Thoracic aorta (tissue), 2 donors: ENCODE measurements at places on chromosomes 5 and 9. TPM values are rescaled to one million over a fixed set of nuclear protein-coding genes. Genes with fewer than 3 reads are reported as not detected.

The SAXO1 gene
- total RNA-seq: 0.27 TPM

The TRMO gene
- total RNA-seq: 22.2 TPM

The ELAVL2 gene
- total RNA-seq: not detected

The ST8SIA4 gene
- 9.0 TPM for total RNA-seq

- H3K4me3 ChIP-seq: peak overlapping the region; percentile 28
- no peak for DNase-seq
- no peaks in the 10 kb centered on the region for H3K27me3 ChIP-seq
- H3K4me1 ChIP-seq: peaks cover 14% of the 10 kb centered on the region
- no peak overlapping the region for H3K27ac ChIP-seq
- no peaks in the 10 kb centered on the region for H3K36me3 ChIP-seq
Measured at GRCh38 chr5:89397096-89397495, 514.1 kb upstream of the MEF2C start.

DNA sequence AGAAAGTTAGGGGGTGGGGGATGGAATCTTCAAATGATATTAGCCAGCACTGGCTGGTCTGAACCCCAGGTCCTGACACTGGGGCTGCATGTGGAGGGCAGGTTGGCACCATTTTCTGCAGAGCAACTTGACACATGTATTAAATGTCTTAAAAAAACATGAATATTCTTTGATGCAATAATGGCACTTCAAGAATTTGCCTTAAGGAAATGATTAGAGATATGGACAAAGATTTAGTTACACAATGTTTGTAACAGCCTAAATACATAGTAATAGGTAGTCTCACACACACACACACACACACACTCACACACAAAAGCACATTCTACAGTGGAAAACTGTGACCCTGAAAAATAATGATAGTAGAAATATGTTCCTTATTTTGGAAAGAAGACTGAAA, 3.6 kb downstream of the SVEP1 start:
- H3K36me3 ChIP-seq: no peaks in the 10 kb centered on the region
- H3K27me3 ChIP-seq: no peaks in the 10 kb centered on the region
- DNase-seq: no peak
- peaks cover 23% of the 10 kb centered on the region for H3K4me1 ChIP-seq
- peak overlapping the region; percentile 29 for H3K27ac ChIP-seq

DNA sequence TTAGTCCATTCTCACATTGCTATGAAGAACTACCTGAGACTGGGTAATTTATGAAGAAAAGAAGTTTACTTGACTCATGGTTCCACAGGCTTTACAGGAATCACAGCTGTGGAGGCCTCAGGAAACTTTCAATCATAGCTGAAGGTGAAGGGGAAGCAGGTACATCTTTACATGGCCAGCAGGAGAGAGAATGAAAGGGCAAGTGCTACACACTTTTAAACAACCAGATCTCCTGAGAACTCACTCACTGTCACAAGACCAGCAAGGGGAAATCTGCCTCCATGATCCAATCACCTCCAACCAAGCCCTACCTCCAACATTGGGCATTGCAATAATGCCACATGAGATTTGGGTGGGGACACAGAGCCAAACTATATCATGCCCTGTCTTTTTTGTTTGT, 3.5 kb upstream of the LCN6 start:
- no peaks in the 10 kb centered on the region for H3K4me1 ChIP-seq
- no peaks in the 10 kb centered on the region for H3K27me3 ChIP-seq
- DNase-seq: no peak
- no peaks in the 10 kb centered on the region for H3K36me3 ChIP-seq

- no peaks in the 10 kb centered on the region for H3K4me1 ChIP-seq
- no peak overlapping the region for H3K27ac ChIP-seq
- H3K27me3 ChIP-seq: no peaks in the 10 kb centered on the region
- no peak for DNase-seq
- no peak overlapping the region for H3K4me3 ChIP-seq
- no peaks in the 10 kb centered on the region for H3K36me3 ChIP-seq
Measured at GRCh38 chr9:100714372-100715099, 136.7 kb downstream of the CAVIN4 start.

DNA sequence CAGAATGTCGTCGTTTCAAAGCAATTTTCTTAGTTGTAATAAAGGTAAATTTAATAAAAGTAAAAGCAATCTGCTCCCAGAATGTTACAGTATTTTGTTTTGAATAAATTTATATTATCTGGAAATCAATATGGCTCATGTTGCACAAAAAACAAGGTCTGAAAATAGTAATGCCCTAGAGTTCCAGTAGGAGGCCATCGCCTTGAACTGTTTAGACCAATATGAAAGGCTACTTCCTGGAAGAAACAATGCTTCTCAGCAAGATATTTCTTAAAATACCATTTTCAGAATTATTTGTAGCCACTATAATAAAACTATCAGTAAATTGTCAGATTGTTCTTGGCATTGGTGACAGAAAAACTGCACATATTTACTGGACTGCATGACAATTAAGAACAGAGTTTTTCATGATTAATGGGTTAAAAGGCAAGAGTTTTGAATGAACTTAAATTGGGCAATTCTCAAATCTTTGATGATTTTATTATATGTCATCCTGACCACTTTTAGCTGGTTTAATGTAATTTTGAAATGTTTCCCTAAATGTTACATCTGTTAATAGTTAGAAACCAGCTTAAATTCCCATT, 153.2 kb downstream of the COMMD10 start:
- DNase-seq: no peak
- H3K27ac ChIP-seq: no peak overlapping the region
- no peaks in the 10 kb centered on the region for H3K4me1 ChIP-seq
- H3K4me3 ChIP-seq: no peak overlapping the region
- H3K27me3 ChIP-seq: no peaks in the 10 kb centered on the region

GRCh38 chr9:99023231-99023630, 79.5 kb downstream of the COL15A1 start:
- peaks cover 10% of the 10 kb centered on the region for H3K4me1 ChIP-seq
- H3K36me3 ChIP-seq: peaks cover 4% of the 10 kb centered on the region
- no peak for DNase-seq
- no peaks in the 10 kb centered on the region for H3K27me3 ChIP-seq

DNA sequence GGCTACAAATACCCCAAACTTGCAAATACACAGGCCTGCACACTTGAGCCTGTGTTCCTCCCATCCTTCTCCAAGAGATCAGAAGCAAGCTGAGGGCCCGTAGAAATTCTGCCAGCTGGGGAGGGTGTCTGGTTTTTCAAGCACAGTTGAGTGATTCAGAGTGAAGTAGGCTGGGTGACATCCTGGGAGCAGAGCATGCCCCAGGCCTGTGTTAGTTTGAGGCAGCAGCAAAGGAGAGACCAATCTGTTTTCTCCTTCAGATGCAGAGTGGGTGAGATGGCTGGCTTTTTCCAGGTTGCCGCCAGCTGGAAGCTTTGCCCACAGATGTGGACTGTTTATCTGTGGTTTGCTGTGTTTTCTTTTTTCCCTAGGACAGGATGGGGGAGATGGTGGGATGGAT, 63.1 kb downstream of the RCL1 start:
- H3K27ac ChIP-seq: peak overlapping the region; percentile 85
- H3K4me1 ChIP-seq: peaks cover 72% of the 10 kb centered on the region
- H3K27me3 ChIP-seq: no peaks in the 10 kb centered on the region
- H3K4me3 ChIP-seq: no peak overlapping the region
- H3K36me3 ChIP-seq: peaks cover 7% of the 10 kb centered on the region
- no peak for DNase-seq

GRCh38 chr9:28215536-28216299, 642.4 kb upstream of the C9orf72 start:
- H3K27me3 ChIP-seq: no peaks in the 10 kb centered on the region
- H3K4me1 ChIP-seq: no peaks in the 10 kb centered on the region
- no peak overlapping the region for H3K4me3 ChIP-seq
- no peak overlapping the region for H3K27ac ChIP-seq
